ENCODE measurements at places on chromosomes 5 and 9. TPM values are rescaled to one million over a fixed set of nuclear protein-coding genes. Genes with fewer than 3 reads are reported as not detected.

- no peak for DNase-seq
These were observed 34.2 kb downstream of the RAI14 start for GRCh38 chr5:34690301-34690700.

GRCh38 chr5:172377856-172378255 lies 76.5 kb downstream of the SH3PXD2B start:
- DNase-seq = no peak

GRCh38 chr9:14670718-14671117 lies 22.5 kb downstream of the ZDHHC21 start:
- no peak for DNase-seq

DNA sequence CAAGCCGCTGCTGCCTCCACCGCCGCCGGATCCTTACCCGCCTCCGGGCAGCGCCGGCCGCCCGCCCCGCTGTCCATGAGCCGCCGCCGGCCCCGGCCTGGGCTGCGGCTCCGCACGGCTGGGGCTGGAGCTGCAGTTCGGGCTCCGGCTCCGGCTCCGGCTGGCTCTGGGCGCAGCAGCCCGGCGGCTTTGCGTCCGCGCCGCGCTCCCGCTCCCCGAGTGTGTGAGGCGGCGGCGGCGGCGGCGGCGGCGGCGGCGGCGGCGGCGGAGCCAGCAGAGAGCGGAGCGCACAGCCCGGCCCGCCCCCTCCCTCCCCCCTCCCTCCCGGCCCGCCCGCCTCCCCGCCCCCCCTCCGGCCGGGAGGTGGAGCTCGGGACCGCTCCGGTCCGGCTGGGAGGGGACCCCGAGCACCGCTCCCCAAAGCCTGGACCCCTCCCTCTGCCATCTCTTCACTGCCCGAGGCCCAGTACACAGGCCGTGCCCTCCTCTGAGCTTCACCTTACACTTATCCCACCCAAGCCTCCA lies at the start of gene PCDH1:
TSS of gene PCDH1 (minus strand) at position 225 of the 525 bp plus-strand sequence. CDS start at position 77, 148 bp downstream.
- DNase-seq = no peak

DNA sequence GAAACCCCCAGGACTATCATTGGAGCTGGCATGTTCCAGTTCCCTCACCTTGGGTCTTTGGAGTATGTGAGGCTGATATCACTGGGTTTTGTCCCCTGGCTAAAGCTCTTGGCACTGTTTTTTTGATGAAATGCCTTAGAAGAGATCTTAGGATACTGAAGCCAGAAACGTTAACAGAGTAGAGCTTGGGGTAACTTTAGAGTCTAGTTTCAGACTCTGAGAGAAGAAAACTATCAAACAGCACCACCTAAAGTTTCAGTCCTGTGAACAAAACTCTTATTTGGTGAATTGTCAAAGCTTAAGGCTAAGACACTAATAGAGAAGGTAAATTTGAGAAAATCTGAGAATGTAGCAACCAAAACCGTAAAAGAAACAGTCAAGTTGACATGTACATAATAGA lies 111.7 kb upstream of the PUM3 start:
- no peak for DNase-seq

GRCh38 chr9:35605351-35606137 lies 482 bp downstream of the TESK1 start:
- DNase-seq = peak; percentile 8

DNA sequence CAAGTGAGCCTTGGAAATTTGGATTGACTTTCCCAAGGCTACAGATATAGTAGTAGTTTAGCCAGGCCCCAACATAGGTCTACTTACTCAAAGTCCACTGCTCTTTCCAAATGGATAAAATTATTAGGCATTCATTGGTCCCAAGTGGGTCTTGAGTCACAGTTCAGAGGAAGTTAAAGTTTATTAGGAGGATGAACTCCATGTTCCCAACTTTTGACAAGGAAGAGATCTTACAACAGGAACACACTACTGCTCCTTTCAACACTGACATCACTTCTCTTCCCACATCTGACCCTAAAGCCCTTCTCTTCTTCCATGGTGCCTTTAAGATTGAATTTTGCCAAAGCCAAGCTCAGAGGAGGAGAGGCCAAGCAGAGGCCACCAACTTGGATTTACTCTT lies 234.5 kb upstream of the TRIM32 start:
- DNase-seq = no peak

- no peak for DNase-seq
These were observed 2.6 kb upstream of the SPDL1 start for GRCh38 chr5:169580964-169581363.

DNA sequence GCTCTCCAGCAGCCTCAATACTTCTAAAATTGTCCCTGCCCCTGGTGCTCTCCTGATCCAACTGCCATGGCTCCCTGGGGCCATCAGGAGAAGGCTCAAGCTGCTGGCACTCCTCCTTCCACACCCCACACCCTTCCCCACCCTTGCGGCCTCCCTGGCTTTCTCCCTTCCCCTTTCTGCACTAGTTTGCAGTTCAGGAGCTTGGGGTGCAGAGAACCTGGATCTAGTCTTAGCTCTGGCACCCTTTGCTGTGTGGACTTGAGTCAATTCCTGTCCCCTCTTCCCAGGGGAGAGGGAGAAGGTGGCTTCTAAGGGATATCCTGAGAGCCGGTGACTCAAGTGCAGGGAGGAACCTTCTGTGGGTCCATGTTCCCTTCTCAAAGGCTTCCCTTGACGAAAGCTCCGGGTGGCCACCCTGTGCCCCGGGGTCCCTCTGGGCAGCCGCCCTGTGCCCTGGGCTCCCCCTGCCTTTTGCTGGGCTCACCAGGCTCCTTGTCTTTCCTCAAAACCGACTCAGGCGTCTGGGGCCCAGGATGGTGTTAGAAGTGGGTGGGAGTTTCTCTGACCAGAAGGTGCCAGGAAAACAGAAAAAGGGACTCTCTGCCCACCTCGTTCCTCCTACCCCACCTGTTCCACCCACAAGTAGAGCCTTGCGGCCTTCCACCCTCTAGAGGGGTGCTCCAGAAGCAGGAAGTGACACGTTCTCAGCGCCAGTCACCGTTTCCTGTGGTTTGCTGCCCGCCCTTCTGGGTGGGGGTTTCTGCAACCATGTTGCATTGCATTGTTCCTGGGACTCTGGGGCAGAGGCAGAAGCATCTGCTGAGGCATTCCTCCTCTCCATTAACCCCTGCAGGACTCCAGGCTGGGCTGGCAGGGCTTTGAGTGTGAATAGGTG lies 15.0 kb downstream of the GLIPR2 start:
- no peak for DNase-seq

The PCDHGA11 gene
- total RNA-seq = 1.8 TPM

The DMGDH gene
- total RNA-seq = not detected

The BRD3OS gene
- 30.7 TPM for total RNA-seq

The KIF12 gene
- not detected for total RNA-seq

The CER1 gene
- total RNA-seq = 0.32 TPM

The TLE4 gene
- 85.8 TPM for total RNA-seq
